ENCODE measurements at places on chromosomes 7 and 10. TPM values are rescaled to one million over a fixed set of nuclear protein-coding genes. Genes with fewer than 3 reads are reported as not detected.

Gene CPXM2
- total RNA-seq: 99.2 TPM

Gene MALRD1
- 0.66 TPM for total RNA-seq

Gene SH2D4B
- not detected for total RNA-seq

Gene HILPDA
- total RNA-seq: 8.5 TPM

Gene PRKCQ
- total RNA-seq: not detected

Gene ADAP1
- total RNA-seq: 1.8 TPM

Gene STOX1
- total RNA-seq: 0.06 TPM

Gene CRTAC1
- not detected for total RNA-seq

Gene EPO
- not detected for total RNA-seq

Gene TRIL
- 0.12 TPM for total RNA-seq

Gene RPEL1
- total RNA-seq: not detected

Gene FKBP6
- not detected for total RNA-seq

Gene TMEM229A
- 0.13 TPM for total RNA-seq

Gene FAM24A
- total RNA-seq: not detected

Gene HOXA2
- 0.79 TPM for total RNA-seq

Gene CPVL
- total RNA-seq: 0.13 TPM

Gene TEX47
- not detected for total RNA-seq

Gene C7orf57
- not detected for total RNA-seq

Gene LRMDA
- total RNA-seq: 4.6 TPM

Gene TMEM270
- not detected for total RNA-seq

Gene NAT16
- not detected for total RNA-seq

Gene CALML3
- not detected for total RNA-seq

Gene CPA4
- total RNA-seq: 0.92 TPM

Gene IL6
- total RNA-seq: 6.7 TPM

Gene ADAM8
- 0.87 TPM for total RNA-seq

Gene VSTM2A
- total RNA-seq: not detected

Gene BHLHA15
- total RNA-seq: 0.13 TPM

Gene ITIH5
- total RNA-seq: 0.19 TPM

Gene ZNF485
- 1.3 TPM for total RNA-seq

Gene SAP25
- total RNA-seq: not detected

Gene NXPH1
- total RNA-seq: not detected

Gene LAMB4
- total RNA-seq: 0.13 TPM

Gene TEX36
- not detected for total RNA-seq

Gene CCDC3
- total RNA-seq: 21.1 TPM

Gene SMKR1
- not detected for total RNA-seq

Gene RBP3
- not detected for total RNA-seq

Gene BAMBI
- total RNA-seq: 7.3 TPM

Gene MRM2
- 11.8 TPM for total RNA-seq

Gene PTPRE
- 1.7 TPM for total RNA-seq

Gene ST8SIA6
- not detected for total RNA-seq

Gene FAM20C
- total RNA-seq: 93.0 TPM

Gene HPS1
- 35.3 TPM for total RNA-seq

Gene A1CF
- total RNA-seq: not detected

Gene CCL26
- not detected for total RNA-seq

Gene RADIL
- total RNA-seq: 1.5 TPM

Gene ATOH7
- total RNA-seq: not detected

Gene RASA4B
- 19.4 TPM for total RNA-seq

Gene ANKRD61
- 0.26 TPM for total RNA-seq

Gene FZD1
- 9.2 TPM for total RNA-seq

Gene AKR1C8
- total RNA-seq: not detected

Gene OR9A2
- total RNA-seq: not detected

Gene SLC39A12
- not detected for total RNA-seq

Gene H2BK1
- total RNA-seq: not detected

Gene HABP2
- not detected for total RNA-seq

Gene CTAGE4
- total RNA-seq: 0.66 TPM

Gene TMEM236
- 0.06 TPM for total RNA-seq

Gene SPDYE9
- total RNA-seq: not detected

Gene TCAF1
- total RNA-seq: 66.7 TPM

Gene LIPK
- total RNA-seq: not detected

Gene PNLIPRP1
- total RNA-seq: not detected

Data from aortic smooth muscle cell (primary cell).